ENCODE measurements at places on chromosomes 1 and 21.

GRCh38 chr21:42237577-42237976, 18.6 kb downstream of the ABCG1 start:
- H3K4me1 ChIP-seq, result peaks cover 73% of the 10 kb centered on the region
- H3K36me3 ChIP-seq, result peaks cover 2% of the 10 kb centered on the region
- peak overlapping the region; percentile 47 for H3K4me3 ChIP-seq
- no peaks in the 10 kb centered on the region for H3K27me3 ChIP-seq

DNA sequence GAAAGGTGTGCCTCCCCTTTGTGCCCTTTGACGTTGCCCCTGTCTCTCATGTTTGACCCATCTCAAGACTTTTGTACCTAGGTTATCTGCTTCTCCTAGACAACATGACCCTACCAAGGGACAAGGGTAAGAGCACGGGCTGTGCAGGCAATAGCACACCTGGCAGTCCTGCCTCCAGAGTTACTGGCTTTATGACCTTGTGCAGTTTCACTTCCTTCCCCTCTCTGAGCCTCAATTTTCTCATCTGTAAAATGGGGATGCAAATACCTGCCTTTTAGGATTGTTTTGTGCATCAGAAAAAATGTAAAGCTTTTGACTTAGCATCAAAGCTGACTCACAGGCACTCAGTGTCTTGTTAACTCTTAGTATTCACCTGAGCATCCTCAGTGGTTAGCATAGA, 36.4 kb downstream of the ELK4 start:
- H3K4me1 ChIP-seq, result peaks cover 55% of the 10 kb centered on the region
- peaks cover 21% of the 10 kb centered on the region for H3K36me3 ChIP-seq
- no peak overlapping the region for H3K27ac ChIP-seq
- no peaks in the 10 kb centered on the region for H3K27me3 ChIP-seq

GRCh38 chr21:36044056-36044455, 16.3 kb downstream of the SETD4 start:
- no peak overlapping the region for H3K27ac ChIP-seq
- peaks cover 63% of the 10 kb centered on the region for H3K36me3 ChIP-seq
- no peak for DNase-seq
- no peak overlapping the region for H3K4me3 ChIP-seq

GRCh38 chr1:199218065-199218464, 579.2 kb downstream of the PTPRC start:
- no peaks in the 10 kb centered on the region for H3K4me1 ChIP-seq
- H3K4me3 ChIP-seq, result no peak overlapping the region
- no peak for DNase-seq
- H3K36me3 ChIP-seq, result no peaks in the 10 kb centered on the region

DNA sequence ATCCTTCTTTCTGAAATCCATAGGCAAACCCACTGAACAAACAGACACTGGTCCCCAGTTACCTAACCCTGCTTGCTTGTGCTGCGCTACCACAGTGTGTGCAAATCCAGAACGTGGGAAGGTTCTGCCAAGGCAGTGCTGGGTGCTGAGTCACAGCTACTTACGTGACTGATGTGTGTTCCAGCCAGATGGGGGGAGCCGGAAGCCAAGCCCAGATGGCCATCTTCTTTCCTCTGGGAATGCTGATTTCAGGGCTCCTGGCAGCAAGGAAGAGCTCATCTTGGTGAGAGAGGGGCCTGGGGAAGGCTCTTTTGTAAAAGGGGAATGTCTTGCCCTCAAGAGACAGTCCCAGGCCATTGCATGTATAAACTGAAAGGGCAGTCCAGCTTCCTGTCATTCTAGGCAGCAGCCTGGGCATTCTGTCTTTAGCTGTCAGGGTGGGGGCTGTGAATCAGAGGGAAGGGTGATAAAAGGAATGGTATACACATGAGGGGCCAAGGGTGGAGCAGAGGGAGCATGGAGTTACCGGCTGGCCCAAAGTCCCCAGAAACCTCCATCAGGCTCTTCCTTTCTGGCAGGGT, 54.1 kb downstream of the CD46 start:
- no peak for DNase-seq
- H3K36me3 ChIP-seq, result peaks cover 74% of the 10 kb centered on the region
- H3K4me1 ChIP-seq, result peaks cover 41% of the 10 kb centered on the region
- H3K27ac ChIP-seq, result peak overlapping the region; percentile 16
- no peaks in the 10 kb centered on the region for H3K27me3 ChIP-seq

GRCh38 chr1:221239792-221240191, 360.5 kb downstream of the HLX start:
- DNase-seq, result no peak
- H3K4me1 ChIP-seq, result no peaks in the 10 kb centered on the region
- H3K4me3 ChIP-seq, result no peak overlapping the region
- no peaks in the 10 kb centered on the region for H3K36me3 ChIP-seq

DNA sequence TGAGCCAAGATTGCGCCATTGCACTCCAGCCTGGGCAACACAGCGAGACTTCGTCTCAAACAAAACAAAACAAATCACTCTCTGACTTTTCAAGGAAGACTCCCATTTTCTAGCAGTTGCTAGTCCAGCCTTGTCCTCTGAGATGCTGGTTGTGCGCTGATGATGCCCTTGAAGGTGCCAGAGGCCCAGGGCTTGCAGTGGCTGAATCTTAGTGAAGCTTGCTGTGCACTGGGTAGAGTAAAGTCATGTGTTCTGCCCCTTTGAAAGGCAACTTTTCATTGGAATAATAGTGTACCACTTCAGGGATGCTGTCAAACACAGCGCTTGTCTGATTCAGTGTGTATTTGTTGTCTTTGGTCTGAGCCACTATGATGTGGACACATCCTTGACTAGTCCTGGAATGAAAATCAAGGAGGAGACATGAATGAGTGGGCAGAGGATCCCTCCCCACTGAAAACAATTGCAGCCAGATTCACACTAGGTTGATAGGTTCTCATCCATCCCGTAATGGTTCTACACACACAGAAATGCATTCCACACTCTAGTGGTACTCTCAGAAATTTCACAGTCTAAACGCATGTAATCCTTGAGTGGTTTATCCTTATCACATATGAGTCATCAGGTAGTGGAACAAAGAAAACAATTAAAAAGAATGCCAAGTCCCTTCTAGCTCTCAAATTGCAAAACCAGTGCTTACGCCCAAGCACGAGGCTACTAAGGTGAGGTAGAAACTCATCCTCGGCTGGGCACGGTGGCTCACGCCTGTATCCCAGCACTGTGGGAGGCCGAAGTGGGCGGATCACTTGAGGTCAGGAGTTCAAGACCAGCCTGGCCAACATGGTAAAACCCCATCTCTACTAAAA, 17.8 kb upstream of the TDRD10 start:
- H3K4me3 ChIP-seq, result no peak overlapping the region
- DNase-seq, result no peak
- H3K4me1 ChIP-seq, result peaks cover 7% of the 10 kb centered on the region

GRCh38 chr1:43440358-43440757, 13.4 kb downstream of the HYI start:
- H3K36me3 ChIP-seq, result peaks cover 34% of the 10 kb centered on the region
- H3K4me1 ChIP-seq, result no peaks in the 10 kb centered on the region
- no peak for DNase-seq
- H3K27ac ChIP-seq, result no peak overlapping the region
- no peaks in the 10 kb centered on the region for H3K27me3 ChIP-seq

- H3K27ac ChIP-seq, result no peak overlapping the region
- H3K27me3 ChIP-seq, result no peaks in the 10 kb centered on the region
- DNase-seq, result no peak
Observed at GRCh38 chr1:112893288-112894009, 62.5 kb downstream of the SLC16A1 start.

DNA sequence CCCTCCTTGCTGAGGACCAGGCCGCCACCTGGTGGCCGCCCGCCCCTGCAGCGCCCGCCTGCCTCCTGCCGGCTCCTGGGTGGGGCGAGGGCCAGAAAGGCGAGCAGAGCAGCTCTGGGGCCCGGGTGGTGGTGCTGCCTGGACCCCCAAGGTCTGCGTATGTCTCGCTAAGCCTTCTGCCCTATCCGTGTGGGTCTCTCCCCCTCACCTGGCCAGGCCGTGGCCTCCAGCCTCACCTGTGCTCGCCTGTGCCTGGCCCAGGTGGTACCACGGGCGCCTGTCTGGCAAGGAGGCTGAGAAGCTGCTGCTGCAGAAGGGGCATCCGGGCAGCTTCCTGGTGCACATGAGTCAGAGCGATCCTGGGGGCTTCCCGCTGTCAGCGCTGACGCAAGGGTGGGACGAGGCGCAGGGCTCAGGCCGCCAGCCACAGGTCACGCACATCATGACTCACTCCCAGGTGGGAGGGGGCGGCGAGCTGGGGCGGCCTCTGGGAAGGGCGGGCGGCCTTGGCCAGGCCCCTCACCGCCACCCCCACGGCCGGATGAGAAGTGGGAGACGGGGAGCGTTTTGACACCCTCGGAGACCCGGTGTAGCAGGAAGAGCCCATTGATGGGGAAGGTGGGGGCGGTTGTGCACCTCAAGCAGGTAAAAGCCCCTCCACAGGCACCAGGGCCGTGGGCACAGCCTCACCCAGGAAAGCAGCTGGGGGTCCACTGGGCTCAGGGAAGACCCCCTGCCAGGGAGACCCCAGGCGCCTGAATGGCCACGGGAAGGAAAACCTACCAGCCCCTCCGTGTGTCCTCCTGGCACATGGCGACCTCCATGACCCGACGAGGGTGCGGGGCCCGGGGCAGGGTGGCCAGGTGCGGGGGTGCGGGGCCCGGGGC, 9.9 kb downstream of the RNF223 start:
- peak overlapping the region; percentile 64 for H3K27ac ChIP-seq
- DNase-seq, result peak; percentile 87
- H3K27me3 ChIP-seq, result no peaks in the 10 kb centered on the region
- no peaks in the 10 kb centered on the region for H3K36me3 ChIP-seq
- peak overlapping the region; percentile 66 for H3K4me3 ChIP-seq
